ENCODE measurements at places on chromosomes 13 and 19.

GRCh38 chr19:17424743-17425365 is 5.0 kb downstream of the MVB12A start:
- no peak for DNase-seq

GRCh38 chr13:90884066-90884465 is 463.4 kb upstream of the MIR17HG start:
- no peak for DNase-seq

DNA sequence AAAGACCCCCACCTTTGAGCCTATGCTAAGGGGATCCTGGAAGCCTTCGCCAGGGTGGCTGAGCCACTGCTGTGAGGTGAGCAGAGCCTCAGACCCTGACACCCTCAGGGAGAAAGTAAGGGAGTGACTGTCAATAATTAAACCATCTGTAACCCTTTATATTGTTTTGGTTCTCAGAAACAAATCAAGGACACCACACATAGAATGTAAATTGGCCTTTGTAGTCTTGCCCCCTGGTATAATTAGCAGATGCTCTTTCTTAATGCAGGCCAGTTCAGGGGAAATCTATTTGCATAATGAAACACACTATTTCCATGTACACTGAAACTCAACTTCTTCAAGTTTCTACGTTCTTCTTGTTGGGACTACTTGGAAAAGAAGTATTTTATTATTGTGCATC is 127.7 kb upstream of the EDNRB start:
- DNase-seq: no peak

DNA sequence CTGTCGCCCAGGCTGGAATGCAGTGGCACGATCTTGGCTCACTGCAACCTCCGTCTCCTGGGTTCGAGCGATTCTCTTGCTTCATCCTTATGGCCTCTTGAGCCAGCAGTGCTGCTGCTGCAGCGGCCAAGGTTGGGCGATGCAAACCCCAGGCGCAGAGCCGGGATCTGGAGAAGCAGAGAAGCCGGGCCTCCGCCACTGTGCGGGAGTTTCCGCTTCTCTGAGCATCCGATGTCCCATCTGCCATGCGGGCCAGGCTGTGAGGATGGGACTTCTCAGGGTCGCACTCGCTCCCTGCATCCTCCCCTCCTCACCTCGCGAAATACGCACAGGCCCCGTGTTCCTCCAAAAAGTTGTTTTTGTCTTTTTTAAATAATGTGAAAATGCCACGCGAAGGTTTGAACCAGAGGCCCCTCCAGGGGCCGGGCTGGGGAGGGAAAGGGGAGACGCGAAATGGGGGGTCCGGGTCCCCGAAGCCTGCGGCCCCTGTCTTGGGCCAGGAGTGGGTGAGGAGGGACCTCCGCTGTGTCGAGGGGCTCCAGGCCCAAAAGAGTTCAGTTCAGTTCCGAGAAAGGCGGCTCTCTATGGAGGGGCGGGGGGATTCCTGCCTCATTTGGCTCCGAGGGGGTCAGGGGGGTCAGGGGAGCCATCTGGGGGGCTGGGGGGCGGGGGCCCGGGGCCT is 15.9 kb downstream of the CYTH2 start:
- DNase-seq: no peak

DNA sequence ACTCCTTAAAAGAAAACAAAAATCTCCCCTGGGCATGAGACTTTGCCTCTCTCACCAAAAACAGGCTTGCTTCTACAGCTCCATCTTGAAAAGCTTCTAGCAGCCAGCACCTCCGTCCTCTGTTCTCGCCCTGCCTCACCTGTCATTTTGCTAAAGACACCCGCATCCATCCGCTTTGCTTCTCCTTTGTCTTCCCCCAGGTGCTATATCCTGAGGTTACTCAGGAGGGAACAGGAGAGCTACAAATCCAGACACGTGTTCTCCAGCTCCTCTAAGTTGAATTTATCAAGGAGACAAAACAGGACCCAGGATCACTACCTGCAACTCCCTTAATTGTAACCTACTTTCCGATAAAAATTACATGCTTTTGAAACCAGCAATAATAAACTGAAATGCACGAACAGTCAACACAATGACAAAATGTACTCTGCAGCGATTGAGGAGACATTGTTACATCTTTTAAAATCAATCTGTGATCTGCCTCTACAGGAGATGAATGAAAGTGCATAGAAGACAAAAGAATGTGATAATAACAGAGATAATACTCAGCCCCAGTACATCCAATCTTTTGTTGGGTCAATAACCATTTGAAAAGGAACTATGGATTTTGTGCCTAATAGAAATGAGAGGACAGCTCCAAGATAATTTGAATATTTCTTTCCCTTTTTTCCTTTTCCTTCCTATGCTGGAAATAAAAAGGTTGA is 221.2 kb downstream of the DCLK1 start:
- no peak for DNase-seq

GRCh38 chr13:32881074-32881776 is 135.0 kb upstream of the KL start:
- no peak for DNase-seq

GRCh38 chr19:38656171-38656981 is 8.9 kb downstream of the ACTN4 start:
- peak; percentile 79 for DNase-seq

DNA sequence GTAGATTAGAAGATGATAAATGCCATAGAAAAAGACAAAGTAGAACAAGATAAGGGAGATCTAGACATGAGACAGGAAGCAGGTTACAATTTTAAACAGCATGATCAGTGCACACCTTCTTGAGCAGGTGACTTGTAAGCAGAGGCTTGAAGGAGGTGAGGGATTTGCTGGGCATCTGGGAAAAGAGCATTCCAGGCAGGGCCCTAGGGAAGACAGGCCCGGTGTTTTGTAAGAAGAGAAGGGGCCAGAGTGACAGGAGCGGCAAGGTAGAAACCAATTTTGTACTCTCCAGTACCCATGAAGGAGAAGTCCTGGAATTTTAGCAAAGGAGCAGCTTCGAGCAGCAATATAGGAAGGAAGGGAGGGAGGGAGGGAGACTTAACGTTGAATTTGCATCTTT is 296.5 kb downstream of the MZT1 start:
- DNase-seq: no peak

- DNase-seq: no peak
Observed at GRCh38 chr19:50797781-50798658, 7.8 kb downstream of the ACP4 start.

GRCh38 chr13:36345438-36346221 is 564 bp downstream of the SPART start:
- peak; percentile 51 for DNase-seq

GRCh38 chr19:13401388-13401787 is 104.9 kb downstream of the CACNA1A start:
- peak; percentile 11 for DNase-seq

DNA sequence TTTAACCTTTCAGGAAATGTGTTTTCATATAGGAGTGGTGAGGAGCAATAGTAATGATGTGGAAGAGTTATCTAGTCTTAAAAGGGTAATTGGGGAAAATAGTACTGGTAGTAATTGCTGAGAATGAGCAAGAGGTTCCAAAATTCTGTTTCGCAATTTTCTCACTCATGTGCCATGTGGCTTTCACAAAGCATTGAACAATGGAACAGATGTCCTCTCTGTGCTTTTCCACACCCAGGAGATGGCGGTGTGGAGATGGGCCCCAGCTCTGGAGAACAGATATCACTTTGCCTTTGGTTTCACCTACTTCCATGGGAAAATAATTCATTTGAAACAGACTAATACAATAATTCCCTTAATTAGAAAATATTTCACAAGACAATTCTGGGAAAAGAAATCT is 170.0 kb upstream of the SLC10A2 start:
- no peak for DNase-seq

DNA sequence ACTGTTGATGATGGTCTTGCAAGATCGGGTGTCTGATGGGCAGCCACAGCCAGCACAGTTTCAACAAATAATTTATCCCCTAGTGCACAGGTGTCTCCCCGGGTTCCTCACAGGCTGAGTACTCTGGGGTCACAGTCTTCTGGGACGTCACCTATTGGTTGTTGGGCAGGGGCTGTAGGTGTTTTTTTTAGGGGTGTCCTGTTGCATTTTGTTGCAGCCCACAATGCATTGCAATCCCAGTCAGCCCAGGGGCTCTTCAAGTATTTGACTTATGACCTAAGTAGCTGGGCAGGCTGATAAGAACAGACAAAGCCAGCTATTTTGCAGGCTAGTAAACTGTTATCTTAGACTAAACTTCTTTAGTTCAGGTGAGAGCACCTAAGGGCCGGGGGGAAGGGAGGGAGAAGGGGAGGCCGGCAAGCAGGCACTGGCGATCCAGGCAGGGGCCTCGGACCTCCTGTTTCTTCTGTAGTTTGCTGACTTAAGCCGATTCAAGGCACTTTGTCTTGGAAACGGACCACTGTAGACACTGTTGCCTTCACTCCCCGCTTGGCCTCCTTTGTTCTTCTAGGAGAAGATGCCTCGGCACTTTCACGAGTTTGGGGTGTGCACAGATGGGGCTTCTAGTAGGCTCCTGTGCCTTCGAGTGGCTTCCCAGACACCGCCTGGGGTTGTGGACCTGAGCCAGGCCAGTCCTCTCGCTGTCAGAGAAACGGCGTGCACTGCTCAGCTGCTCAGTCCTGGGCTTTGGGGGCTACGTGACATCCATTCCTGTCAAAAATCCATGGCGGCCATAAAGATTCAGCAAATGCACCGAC is 33.9 kb upstream of the GRTP1 start:
- DNase-seq: no peak

Measured in CD4-positive, CD25-positive, alpha-beta regulatory T cell (primary cell).